Breast epithelium (tissue), 4 donors: ENCODE measurements at places on chromosomes 6 and 20. TPM values are rescaled to one million over a fixed set of nuclear protein-coding genes. Genes with fewer than 3 reads are reported as not detected.

GRCh38 chr20:54069501-54069971 lies 858 bp downstream of the BCAS1 start:
- no peak overlapping the region for H3K4me3 ChIP-seq
- H3K4me1 ChIP-seq = no peaks in the 10 kb centered on the region
- no peak for DNase-seq
- no peaks in the 10 kb centered on the region for H3K27me3 ChIP-seq
- H3K27ac ChIP-seq = no peak overlapping the region

GRCh38 chr6:160222491-160222890 lies 36.1 kb downstream of the SLC22A2 start:
- H3K4me3 ChIP-seq = no peak overlapping the region
- H3K27me3 ChIP-seq = no peaks in the 10 kb centered on the region
- H3K4me1 ChIP-seq = no peaks in the 10 kb centered on the region
- no peak overlapping the region for H3K27ac ChIP-seq

DNA sequence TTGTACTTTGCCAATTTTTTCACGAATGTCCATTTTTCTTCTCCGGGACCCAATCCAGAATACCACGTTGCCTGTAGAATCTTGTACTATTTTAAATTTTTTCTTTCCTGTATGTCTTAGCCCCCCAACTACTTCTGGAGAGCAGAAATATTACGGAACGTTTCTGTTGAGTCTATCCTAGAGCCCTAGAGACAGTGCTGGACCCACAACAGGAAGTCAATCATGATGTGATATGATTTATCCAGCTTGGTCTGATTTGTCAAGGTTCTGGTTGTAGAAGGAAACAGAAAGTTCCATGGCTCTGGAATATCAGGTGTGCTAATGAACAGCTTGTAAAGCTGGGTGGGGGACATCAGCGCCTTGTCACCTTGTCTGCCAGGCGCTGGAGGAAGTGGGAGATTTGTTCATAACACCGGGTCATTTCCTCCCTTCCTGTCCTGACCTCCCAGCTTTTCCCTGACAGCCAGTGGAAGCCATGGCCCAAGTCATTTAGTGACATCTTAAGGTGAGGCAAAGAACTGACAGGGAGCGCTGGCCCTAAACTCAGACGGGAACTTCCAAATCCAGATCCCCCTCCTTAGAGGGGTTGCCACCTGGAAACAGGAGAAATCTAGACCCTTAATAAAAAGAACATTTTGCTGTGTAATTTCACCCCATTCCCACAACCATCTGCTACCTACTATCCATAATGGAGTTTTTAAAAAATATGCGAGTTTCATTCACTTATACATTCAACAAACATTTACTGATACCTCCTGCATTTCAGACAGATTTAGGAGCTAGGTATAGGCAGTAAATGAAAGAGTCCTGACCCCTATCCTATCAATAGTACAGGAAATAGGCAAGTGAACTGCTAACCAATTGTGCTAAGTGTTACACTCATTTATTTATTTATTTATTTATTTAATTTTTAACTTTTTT lies 130.5 kb downstream of the ZFP64 start:
- DNase-seq = no peak
- H3K27ac ChIP-seq = no peak overlapping the region
- no peaks in the 10 kb centered on the region for H3K4me1 ChIP-seq
- H3K4me3 ChIP-seq = no peak overlapping the region
- H3K27me3 ChIP-seq = no peaks in the 10 kb centered on the region

DNA sequence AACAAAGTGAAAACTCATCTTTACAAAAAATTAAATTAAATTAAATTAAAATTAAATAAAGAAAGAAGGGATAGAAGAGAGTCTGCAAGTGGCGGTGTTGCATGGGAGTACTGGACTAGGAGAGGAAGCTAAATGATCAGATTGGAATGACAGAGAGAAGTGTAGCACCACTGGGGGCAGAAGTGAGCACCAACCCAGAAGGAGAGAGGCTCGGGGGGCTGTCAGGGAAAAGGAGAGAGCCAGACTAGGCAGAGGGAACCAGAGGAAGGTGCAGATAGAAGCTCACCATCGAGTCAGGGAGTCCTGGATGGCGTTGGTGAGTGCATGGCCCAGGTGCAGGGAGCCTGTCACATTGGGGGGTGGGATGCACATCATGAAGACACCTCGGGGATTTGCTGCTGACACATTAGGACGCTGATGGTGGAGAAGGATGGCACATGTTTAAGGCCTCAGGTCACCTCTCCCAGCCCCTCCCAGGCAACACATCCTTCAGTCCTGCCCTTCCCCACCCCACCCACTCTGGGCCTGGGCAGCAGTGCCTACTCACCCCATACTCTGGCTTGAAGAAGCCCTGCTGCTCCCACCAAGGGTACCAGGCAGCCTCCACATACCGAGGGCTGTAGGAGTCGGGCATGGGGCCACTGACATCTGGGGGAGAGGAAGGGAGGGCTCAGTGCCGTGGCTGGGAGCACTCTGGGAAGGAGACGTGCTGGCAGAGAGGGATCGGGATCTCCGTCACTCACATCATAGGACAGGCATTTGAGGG lies 4.0 kb downstream of the VARS1 start:
- no peaks in the 10 kb centered on the region for H3K4me1 ChIP-seq
- H3K4me3 ChIP-seq = no peak overlapping the region
- no peak for DNase-seq
- H3K27ac ChIP-seq = no peak overlapping the region

GRCh38 chr20:42836339-42836738 lies 353.4 kb downstream of the PTPRT start:
- H3K27me3 ChIP-seq = no peaks in the 10 kb centered on the region
- peak overlapping the region; percentile 69 for H3K27ac ChIP-seq
- DNase-seq = peak; percentile 78
- H3K36me3 ChIP-seq = no peaks in the 10 kb centered on the region

- H3K36me3 ChIP-seq = no peaks in the 10 kb centered on the region
- no peaks in the 10 kb centered on the region for H3K4me1 ChIP-seq
- H3K27me3 ChIP-seq = no peaks in the 10 kb centered on the region
- H3K4me3 ChIP-seq = no peak overlapping the region
- no peak overlapping the region for H3K27ac ChIP-seq
- no peak for DNase-seq
Measured at GRCh38 chr6:142879076-142879475, 65.9 kb downstream of the HIVEP2 start.

SCAND1 gene
- 89.6 TPM for total RNA-seq

TRDN gene
- 0.96 TPM for total RNA-seq

ZSWIM3 gene
- 4.9 TPM for total RNA-seq

FAM83C gene
- total RNA-seq = not detected

KIF25 gene
- not detected for total RNA-seq

FRMD1 gene
- total RNA-seq = 0.66 TPM
